ENCODE measurements at places on chromosomes 4 and X.

- DNase-seq, result no peak
Measured at GRCh38 chr4:121800961-121801714, at the start of gene EXOSC9. Gene EXOSC9 (plus strand): TSS chr4:121801323. CDS start chr4:121801425, 102 bp downstream.

GRCh38 chrX:11137543-11138139 is 26.5 kb downstream of the HCCS start:
- DNase-seq, result no peak

DNA sequence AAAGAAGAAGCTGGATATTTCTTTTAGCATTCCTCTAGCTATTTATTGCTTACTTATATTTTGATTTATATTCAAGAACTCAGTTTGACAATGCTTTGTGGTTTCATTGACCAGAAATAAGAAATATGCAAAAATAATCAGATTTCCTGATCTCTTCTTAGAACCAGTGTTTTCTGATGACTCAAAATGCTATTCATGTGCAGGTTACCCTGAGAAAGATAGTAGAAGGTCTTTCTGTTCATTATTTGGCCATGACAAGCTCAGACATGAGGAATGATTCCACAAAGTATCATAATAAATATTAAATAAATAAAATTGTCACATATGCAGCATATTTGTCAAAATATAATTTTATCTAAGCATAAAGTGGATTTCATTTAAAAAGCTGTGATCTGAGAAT is 24.1 kb downstream of the ADH7 start:
- DNase-seq, result no peak

DNA sequence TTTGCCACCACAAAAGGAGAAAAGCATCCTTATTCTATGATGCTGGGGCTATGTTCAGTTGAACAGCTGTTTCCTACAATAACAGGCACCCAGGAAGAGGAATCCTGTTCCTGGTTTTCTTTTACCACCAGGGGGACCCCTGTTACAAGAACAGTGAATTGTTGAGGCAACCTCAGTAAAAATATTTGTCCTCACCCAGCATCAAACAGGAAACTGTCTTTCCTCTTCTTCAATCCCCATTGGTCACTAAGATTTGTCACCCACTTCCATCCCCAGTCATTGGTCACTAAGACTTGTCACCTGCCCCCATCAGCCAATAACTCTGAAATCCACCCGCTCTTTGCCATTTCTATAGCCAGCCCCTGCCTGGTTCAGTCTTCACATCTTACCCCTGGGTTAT is 143.5 kb upstream of the GALNT7 start:
- DNase-seq, result no peak

GRCh38 chr4:169121861-169122382 is 111.9 kb upstream of the CBR4 start:
- no peak for DNase-seq

DNA sequence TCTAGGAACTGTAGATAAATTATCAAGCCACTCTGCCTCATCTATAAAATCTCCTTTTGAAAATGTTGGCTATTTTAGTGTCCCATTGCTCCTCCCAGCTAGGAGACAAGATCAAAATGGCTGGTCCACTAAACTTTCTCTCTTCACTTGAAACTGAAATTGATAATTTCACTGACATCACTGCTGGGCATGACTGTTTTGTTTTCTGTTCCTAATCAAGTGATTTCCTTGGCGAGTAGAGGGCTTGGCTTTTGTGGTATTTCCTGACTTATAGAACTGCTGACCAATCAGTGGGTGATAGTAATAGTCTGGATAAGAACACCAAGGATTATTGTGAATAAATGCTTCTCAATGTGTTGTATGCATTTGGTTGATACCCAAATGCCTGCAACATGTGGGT is 2152.9 kb downstream of the ARAP2 start:
- DNase-seq, result no peak

DNA sequence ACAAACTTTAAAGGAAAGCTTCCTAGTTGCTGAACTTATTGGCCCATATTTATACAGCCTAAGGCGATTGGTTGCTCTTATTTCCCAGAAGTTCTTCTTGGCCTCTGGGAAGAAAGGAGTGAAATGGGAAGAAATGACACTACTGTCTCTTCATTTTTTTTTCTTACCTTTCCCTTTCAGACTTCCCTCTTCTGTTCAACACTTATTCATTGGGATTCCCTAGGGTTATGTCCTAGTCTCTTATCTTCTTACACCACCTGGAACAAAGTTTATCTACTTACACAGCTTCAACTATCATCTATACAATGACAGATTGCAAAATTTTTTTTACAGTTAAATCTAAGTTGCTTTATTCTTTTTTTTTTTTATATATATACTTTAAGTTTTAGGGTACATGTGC is 68.0 kb downstream of the SNX12 start:
- DNase-seq, result no peak

GRCh38 chr4:107564326-107564725 is 155.7 kb downstream of the PAPSS1 start:
- no peak for DNase-seq

DNA sequence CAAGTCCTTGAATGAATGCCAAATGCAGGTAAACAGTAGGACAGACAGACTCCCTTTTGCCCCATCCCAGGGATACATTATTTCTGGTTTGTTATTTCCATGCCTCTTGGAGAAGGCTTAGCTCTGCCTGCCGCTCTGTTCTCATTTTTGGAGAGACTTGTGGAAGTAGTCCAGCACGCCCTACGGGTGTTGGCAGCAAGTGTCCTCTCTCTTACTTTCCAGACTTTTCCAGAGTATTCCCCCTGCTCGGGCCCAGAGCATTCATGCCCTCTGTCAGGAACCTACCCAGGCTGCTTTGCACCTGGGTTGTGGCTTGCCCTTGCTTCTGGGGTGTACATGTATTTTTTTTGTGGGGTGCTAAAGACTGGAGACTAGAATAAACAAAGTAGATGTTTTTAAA is 15.3 kb downstream of the SLC34A2 start:
- no peak for DNase-seq

DNA sequence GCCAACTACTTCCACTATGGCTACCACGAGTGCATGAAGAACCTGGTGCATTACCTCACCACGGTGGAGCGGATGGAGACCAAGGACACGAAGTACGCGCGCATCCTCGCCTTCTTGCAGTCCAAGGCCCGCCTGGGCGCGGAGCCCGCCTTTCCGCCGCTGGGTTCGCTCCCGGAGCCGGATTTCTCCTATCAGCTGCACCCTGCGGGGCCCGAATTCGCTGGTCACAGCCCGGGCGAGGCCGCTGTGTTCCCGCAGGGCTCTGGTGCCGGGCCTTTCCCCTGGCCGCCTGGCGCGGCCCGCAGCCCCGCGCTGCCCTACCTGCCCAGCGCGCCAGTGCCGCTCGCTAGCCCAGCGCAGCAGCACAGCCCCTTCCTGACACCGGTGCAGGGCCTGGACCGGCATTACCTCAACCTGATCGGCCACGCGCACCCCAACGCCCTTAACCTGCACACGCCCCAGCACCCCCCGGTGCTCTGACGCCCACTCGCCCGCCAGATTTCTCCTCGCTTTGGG is 2.1 kb downstream of the HELT start:
- DNase-seq, result peak; percentile 78

DNA sequence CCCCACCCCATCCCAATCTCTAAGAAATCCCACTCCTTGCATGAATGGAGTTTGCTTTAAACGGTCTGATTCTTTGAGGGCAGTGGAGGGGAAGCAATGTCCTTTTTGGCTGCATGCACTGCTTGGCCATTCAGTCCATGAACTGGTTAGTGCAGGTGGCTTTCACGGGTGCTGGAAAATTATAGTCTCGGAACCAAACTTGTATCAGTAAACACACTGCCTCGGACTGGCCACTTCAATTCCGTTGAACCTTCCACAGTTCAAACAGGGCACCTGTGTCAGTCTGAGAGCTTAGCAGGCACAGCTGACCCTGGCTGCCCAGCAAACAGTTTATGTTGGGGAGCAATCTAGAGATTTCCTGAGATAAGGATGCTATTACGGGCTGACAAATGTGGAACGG is 255.6 kb downstream of the DHX15 start:
- no peak for DNase-seq

DNA sequence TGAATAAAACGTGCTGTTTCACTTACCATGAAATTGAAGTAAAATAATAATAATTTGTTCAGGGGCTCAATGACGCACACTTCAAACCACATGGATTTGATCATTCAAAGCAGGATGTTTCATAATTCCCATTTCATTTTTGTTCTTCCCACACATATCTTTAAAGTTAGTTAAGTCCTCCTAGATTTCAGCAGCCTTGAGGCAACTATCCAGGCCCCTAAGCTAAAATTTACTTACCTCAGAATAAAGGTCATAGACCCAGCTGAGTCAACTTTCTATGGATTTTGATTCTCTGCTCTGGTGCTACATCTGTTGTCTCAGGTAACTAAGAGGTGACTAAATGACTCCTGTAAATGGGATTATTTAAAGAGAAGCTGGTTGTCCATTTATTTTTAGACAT is 25.0 kb downstream of the GPR174 start:
- no peak for DNase-seq

GRCh38 chrX:111262086-111262485 is 8.2 kb downstream of the CAPN6 start:
- DNase-seq, result no peak

GRCh38 chr4:140777894-140778293 is 21.7 kb upstream of the TBC1D9 start:
- DNase-seq, result no peak

- DNase-seq, result no peak
Measured at GRCh38 chr4:5940470-5941203, 47.8 kb upstream of the CRMP1 start.

DNA sequence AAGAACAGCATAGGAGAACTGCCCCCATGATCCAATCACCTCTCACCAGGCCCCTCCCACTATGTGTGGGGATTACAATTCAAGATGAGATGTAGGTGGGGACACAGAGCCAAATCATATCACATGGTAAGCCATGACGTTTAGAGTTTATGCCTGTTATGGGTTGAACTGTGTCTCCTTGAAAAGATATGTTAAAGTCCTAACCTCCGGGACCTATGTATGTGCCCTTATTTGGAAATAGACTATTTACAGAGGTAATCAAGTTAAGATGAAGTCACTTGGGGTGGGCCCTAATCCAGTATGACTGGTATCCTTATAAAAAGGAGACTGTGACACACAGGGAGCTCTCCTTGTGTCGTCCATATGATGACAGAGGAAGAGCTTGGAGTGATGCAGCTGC is 25.2 kb upstream of the SLC2A9 start:
- DNase-seq, result no peak
